Hematopoietic multipotent progenitor cell treated with erythropoietin and hydrocortisone succinate and interleukin-3 and kit ligand, for 8 days (in vitro differentiated cells): ENCODE measurements at places on chromosomes 1 and 21.
A peak's percentile ranks its signal among the peaks of the same experiment; 100 is the strongest.

DNA sequence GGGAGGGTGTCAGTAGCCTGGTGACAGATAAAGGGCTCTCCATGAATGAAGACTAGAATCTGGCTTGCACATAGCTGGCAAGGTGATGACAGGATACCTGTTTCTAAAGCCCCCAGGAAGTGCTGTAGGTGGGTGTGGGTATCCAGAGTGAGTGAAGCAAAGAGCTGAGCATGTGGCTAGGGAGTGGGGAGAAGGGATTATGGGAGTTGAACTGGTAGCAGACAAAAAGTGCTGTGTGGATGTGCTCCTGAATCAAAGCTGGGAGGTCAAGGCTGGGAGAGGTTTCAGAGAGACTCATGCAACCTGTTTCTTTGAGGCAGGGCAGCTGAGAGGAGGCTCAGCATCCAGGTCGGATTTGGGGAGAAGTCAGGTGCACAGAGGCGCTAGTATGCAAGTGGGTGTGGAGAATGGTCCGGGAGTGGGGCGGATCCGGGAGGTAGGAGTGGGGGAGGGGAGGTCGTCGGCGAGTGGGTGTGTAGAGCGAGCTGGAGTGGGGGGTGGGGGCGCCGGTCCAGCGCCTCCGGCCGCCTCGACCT lies 600 bp downstream of the ASTN1 start:
- no peak for DNase-seq

GRCh38 chr1:72547412-72547811 lies 265.1 kb upstream of the NEGR1 start:
- DNase-seq = no peak

- DNase-seq = peak; percentile 89
Measured at GRCh38 chr1:244833734-244834542, 1.5 kb upstream of the COX20 start.

DNA sequence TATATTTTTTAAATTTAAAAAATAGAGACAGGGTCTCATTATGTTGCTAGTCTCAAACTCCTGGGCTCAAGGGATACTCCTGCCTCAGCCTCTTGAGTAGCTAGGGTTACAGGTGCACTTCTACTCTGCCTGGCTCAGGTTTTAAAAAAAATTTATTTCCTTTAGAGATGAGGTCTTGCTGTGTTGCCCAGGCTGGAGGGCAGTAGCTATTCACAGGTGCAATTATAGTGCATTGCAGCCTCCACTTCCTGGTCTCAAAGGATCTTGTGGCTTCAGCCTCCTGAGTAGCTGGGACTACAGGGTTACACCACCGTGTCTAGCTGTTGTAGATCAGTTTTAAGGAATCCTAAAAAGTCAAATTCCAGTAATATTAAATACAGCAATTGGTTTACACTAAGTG lies 5.0 kb downstream of the RNF11 start:
- no peak for DNase-seq

DNA sequence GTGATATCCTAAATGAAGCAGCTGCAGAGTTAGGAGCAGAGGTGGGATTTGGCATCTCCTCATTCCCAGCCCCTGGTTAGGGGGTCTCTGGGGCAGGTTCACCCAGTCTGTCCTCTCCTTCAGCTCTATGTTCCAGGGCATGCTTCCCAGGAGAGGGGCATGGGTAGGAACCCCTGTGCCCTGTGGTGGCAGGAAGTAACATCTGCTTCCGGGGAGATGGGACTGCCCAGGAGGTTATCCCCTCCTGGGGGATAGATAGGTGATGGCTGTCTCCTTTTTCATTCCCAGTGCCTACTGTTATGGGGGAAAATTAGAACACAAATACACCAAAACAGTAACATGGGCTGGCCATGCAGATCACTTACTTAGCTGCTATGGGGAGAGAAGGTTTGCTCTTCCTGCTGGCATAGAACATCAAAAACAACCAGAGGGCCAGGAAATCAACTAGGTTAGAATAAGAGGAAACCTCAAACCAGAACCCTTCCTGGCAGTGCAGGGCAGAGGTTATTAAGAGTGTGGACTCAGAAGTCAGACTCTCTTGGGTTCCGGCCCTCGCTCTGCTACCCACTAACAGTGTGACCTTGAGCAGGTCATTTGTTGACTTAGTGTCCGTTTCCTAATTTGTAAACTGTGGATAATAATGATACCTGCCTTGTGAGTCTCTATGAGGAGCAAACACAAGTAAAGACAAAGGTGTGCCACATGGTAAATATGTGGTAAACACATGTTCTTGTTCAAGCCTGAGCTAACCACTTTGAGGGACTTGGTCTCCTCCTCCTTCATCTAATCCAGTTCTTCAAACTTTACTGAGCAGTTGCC lies 157.8 kb upstream of the JUN start:
- no peak for DNase-seq

DNA sequence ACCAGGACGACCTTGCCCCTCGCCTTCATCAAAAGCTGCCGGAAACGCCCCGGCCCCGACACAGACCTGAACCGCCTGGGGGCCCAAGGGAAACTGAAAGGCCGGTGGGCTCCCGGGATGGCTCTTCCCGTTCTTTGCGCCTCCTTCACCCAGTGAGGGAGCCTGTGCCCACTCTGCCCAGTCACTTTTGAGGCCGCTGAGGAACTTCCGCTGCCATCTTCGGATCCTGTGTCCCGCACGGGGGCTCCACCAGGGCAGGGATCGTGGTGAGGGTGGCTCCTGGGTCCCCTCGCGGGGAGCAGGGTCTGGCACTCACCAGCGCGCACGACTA lies 104.0 kb downstream of the PPIAL4G start:
- DNase-seq = no peak

DNA sequence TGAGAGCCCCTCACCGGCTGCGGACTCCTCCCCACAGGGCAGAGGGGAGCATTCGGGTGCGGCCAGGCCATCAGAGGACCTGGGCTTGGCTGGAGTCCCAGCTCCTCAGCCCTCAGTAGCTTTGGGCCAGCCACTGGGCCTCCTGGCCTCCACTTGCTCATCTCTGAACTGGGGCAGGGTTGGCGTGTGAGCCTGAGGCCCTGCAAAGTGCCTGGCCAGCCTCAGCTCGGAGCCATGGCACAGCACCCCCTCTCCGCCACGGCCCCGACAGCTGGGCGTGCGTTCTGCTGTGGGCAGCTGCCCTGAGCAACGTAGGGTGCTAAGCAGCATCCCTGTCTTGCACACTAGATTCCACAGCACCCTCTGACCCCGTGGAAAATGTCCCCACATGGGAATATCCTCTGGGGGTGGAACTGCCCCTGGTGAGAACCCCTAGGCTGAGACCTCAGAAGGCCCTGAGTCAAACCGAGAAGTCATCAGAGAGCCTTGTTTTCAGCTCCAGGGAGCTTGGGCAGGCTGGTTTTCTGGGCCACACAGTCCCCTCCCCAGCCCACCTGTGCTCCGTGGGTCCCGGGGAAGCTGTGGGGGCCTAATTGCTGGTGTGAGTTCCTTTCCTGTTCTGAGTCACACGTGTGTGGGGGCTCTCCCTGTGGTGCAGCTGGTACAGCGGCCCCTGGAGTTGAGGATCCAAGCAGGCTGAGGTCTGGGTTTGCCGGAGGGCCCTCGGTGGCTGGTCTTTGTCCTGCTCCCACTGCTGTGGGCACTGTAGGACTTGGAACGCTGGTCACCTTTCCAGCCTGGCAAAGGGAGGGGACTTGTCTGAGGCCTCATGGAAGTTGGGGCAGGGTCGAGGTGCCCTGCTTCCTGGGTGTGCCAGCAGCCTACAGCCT lies 24.5 kb downstream of the TP73 start:
- no peak for DNase-seq

- DNase-seq = peak; percentile 80
Measured at GRCh38 chr1:111221633-111222291, 5.8 kb upstream of the CHI3L2 start.
